ENCODE measurements at places on chromosomes 16 and 17.

GRCh38 chr16:82609140-82609539, 17.6 kb upstream of the CDH13 start:
- DNase-seq, result no peak

- DNase-seq, result no peak
These were observed 5.0 kb upstream of the SPIRE2 start for GRCh38 chr16:89823087-89823823.

GRCh38 chr17:2755891-2756724, 6.7 kb upstream of the CCDC92B start:
- DNase-seq, result no peak

GRCh38 chr17:50055055-50055425, 870 bp upstream of the ITGA3 start:
- no peak for DNase-seq

GRCh38 chr17:52606590-52606989, 448.1 kb upstream of the CA10 start:
- no peak for DNase-seq

- DNase-seq, result no peak
These were observed 68.0 kb downstream of the KNOP1 start for GRCh38 chr16:19649980-19650379.

- DNase-seq, result no peak
These were observed 132.4 kb downstream of the MAF start for GRCh38 chr16:79468121-79468552.

Measured in tibial artery (tissue), 4 donors.